ENCODE measurements at places on chromosomes 2 and 18. TPM values are rescaled to one million over a fixed set of nuclear protein-coding genes. Genes with fewer than 3 reads are reported as not detected.

HOXD13 gene
- total RNA-seq, result not detected

TUBA4B gene
- total RNA-seq, result not detected

TTC21B gene
- total RNA-seq, result 34.4 TPM

RAD51AP2 gene
- not detected for total RNA-seq

LCLAT1 gene
- 8.6 TPM for total RNA-seq

IL1B gene
- not detected for total RNA-seq

All from endothelial cell of coronary artery (primary cell).